Stimulated activated CD4-positive, alpha-beta T cell treated with anti-CD3 and anti-CD28 coated beads, Interleukin-15, amount 100 ng/mL, for 48 hours (primary cell): ENCODE measurements at places on chromosomes 11 and 22.

GRCh38 chr11:117560780-117561530 lies 233.3 kb downstream of the CEP164 start:
- no peak for DNase-seq

DNA sequence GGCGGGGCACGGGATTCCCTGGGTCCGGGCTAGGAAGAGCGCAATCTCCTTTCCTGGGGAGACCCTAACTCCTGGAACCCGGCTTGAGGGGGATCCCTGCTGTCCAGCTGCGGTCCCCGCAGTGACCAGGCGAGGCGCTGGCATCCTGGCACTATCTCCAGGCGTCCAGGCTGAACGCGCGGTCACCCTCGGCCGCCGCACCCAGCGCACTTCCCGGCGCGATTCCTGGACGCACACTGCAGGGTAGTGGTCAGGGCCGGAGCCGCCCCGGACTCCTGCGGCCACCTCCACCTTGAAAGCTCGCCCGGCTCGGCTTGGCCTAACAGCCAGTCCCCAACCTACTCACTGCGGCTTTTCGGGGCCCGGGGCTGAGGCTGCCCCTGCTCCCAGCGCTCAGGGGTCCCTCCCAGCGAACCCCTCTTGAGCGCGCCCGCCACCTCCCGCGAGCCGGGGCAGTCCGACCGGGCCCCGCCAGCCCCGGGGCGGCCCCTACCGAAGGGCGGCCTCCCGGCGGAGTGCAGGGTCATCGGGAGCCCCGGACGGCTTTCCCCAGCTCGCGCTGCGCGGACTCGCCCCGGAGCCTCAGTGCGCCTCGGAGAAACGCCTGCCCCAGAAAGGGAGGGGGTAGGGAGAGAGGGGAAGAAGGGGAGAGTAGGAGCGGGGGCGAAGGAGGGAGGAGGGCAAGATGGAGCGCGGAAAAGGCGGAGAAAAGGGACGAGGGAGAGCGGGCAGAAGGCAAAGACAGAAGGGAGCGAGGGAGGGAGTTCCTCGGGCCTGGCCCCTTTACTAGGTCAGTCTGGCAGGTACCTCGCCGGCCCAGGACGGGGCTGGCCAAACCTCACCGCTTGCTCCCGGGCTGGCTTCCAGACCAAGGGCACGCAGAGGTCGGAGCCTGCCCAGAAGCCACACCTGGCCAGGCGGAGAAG lies 1.0 kb downstream of the POU2AF3 start:
- DNase-seq = no peak

DNA sequence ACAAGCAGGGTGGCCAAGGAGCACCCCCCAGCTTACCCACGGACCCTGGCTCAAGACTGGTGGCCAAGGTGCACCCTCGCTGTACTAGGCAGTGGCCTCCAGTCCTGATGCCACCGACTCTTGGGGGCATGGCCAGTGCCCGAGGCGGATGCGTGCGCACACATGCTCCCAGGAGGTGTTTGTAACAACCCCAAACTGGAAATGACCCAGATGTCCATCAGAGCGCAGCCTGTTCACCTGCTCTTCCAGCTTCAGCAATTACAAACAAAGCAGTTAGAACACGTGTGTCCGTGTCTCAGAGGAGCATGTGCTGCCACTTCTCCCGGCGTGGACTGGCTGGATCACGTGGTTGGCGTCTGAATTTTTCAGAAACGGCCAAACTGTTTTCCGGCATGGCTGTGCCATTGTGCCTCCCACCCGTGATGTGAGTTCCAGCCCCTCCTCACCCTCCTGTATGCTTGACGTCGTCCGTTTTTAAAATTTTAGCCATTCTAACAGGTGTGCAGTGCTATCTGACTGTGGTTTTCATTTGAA lies 7.1 kb upstream of the MUC6 start:
- no peak for DNase-seq

- DNase-seq = no peak
These were observed 42.5 kb downstream of the RBFOX2 start for GRCh38 chr22:35986088-35986487.

- DNase-seq = no peak
These were observed 249.0 kb downstream of the ST3GAL4 start for GRCh38 chr11:126604461-126604860.

- DNase-seq = no peak
These were observed 21.5 kb downstream of the PLEKHB1 start for GRCh38 chr11:73667891-73668290.

DNA sequence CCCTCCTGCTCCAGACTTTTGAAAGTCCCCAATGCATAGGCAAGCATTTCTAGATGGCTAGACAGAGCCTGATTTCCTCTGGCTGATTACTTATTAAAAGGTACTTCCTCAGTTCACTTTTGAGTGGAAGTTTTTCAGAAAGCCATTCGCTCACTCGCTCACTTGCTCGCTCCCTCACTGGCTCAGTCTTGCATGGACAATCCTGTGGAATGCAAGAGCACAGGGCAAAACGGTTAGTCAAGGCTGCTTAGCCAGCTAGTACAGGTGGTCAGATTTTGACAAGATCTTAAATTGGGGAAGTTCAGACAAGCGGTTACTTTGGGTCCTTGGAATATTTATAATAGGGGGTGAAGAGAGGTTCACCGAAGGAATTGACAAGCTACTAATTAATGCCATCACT lies 101.0 kb downstream of the ARL14EP start:
- DNase-seq = no peak

- DNase-seq = no peak
These were observed 30.2 kb downstream of the USP47 start for GRCh38 chr11:11871991-11872401.
